Amniotic epithelial cell (primary cell): ENCODE measurements at places on chromosomes 11 and 22.

DNA sequence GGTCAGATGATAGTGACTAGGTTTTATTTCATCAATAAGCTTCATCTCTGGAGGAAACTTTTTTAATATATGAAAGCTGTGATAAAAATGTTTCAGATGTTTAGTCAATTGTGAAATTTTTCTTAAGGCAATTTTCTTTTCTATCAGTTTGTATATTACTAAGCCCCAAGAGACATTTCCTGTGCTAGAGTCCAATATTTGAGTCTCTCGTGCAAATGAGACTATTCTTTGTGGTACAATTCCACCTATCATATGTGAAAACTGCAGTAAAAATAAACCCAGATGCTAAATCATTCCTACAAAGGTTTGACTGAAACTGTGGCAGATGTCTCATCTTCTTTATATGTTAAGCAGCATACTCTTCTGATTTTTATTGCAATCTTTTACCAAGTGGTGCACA lies 28.0 kb downstream of the CTR9 start:
- DNase-seq = no peak

DNA sequence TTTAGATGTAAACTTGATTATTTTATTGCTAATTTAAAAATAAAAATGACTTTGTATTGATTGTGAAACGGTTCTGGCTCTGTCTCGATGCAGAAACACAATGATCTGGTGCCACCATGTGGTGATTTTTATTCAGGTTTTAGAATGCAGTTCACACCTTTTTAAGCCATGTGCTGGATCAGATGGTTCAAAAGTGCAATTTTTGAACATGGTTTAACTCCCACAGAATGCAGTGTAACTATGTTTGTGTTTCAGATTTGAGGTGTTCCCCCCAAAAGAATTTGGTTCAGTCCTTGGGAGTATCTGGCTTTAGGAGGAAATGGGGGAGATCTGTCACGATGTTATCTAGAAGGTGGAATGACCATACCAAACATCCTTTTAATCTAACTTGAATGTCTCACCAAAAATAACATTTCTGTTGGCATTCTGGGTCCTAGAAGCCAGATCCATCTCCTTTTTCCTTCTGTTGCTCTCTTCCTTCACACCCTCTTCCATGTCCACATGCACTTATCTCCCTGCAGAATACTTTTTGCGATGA lies 7.9 kb downstream of the MRPL16 start:
- peak; percentile 44 for DNase-seq

DNA sequence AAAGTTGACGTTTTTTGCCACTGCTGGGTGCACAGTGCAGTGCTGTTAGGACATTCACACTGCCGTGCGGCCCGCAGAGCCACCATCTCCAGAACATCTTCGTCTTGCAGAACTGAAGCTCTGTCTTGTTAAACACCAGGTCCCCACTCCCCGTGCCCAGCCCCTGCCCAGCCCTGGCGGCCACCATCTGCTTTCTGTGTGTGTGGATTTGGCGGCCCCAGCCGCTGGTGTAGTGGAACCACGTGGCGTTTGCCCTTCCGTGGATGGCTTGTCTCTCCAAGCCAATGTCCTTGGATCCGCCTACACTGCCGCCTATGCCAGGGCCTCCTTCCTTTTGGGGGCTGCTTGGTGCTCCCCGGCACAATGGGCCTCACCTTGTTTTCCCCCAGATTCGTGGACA lies 8.2 kb upstream of the MUC5AC start:
- DNase-seq = no peak

- no peak for DNase-seq
Measured at GRCh38 chr22:26670459-26670858, 13.1 kb downstream of the MIAT start.

DNA sequence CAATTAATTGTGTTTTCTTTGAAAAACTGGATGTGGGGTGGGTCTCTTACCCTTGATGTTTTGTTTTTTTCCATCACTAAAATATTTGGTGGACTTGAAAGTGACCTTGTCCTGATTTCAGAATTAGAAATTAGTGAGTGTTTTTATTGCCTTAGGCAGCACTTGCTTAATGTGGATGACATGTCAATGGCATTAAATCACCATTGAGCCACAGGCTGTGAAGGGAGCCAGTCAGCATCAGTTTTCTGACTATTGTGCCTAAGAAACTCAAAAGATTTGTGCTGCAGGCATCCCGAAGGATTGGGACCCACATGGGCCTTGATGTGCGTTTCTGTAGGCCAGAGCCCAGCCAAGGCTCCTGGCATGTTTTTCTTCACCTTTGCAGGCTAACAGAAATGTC lies 53.8 kb downstream of the SWAP70 start:
- no peak for DNase-seq

DNA sequence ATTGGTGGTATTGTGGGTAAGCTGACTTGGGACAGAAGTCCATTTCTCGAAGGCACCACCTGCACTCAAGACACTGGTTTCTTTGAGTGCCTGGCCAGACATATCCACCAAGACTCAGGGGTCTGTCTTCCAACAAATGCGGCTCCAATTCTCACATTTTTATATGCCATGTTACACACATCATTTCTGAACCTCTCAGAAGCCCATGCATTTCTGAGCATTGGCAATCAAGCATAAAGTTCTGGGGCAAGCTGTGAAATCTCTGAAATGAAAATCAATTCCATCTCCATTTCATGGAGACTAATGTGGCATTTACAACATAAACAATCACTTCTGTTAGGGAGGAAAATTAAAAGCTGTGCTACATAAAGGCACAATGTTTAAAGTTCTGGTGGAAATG lies 243.7 kb downstream of the KIRREL3 start:
- DNase-seq = no peak

DNA sequence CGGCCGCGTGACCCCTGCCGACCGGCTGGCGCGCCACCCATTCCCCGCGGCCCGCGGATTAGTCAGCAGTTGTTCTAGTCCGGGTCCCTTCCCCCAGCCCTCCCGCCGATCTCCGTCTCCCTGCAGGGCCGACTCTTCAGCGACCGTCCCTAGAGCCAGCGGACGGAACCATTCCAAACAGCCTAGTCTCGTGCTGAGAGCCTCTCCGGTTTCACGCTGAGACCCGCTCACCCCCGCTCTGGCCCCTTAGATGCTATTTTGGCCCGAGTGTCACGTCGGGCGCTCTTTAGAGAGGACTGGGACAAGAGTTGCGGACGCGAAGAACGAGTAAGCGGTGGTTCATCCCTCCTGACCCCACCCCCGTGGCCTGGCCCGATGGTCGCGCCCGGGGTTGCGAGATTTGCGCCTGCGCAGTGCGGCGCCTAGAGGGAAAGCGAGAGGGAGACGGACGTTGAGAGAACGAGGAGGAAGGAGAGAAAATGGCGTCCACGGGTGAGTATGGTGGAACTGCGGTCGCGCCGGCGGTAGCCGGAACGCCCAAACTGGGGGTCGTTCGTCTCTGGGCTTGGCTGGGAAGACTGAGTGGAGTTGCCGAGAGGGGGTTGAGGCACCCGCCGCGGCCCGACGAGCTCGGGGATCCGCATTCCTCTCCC lies at the start of the genes EWSR1 and RHBDD3:
TSS of gene EWSR1 (plus strand) at position 411 of the 653 bp plus-strand sequence. CDS start at position 480, 69 bp downstream.
TSS of gene RHBDD3 (minus strand) at position 124 of the 653 bp plus-strand sequence. CDS start 2,355 bp downstream, outside the sequence.
- DNase-seq = peak; percentile 97

- DNase-seq = no peak
Measured at GRCh38 chr11:134639586-134640330, 227.7 kb upstream of the B3GAT1 start.

DNA sequence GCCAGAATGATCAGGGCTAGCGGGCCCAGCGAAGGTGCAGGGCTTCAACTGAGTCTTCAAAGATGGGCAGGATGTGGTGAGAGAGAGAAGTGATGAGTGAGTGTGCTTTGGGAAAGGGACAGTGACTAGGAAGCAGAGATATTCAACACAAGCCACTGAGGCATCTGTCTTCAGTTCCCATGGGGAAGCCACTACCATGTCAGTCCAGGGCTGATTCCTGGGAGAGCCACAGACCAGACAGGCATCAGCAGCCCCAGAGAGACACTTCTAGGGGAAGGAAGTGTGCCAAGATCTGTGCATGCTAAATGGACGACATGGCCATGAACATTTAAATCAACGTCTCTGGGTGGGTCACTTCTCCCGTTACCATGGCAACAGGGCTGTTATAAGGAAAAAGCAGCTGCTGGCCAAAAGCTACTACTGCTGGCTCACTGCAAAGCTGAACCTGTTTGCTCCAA lies 28.5 kb downstream of the P4HA3 start:
- DNase-seq = no peak

GRCh38 chr11:100600941-100601340 lies 86.1 kb upstream of the ARHGAP42 start:
- no peak for DNase-seq

GRCh38 chr11:95977534-95978174 lies 53.7 kb upstream of the MTMR2 start:
- peak; percentile 87 for DNase-seq
